ENCODE measurements at places on chromosomes 7 and 10.

- DNase-seq, result no peak
These were observed 66.9 kb downstream of the GALNT17 start for GRCh38 chr7:71198887-71199286.

GRCh38 chr7:101618207-101618839 is 10.8 kb downstream of the MYL10 start:
- DNase-seq, result no peak

GRCh38 chr7:130298544-130299326 is 5.8 kb downstream of the CPA4 start:
- DNase-seq, result no peak

GRCh38 chr7:24924375-24924774 is 55.6 kb downstream of the OSBPL3 start:
- no peak for DNase-seq

- DNase-seq, result peak; percentile 65
These were observed 464 bp downstream of the KIAA1217 start for GRCh38 chr10:24209432-24209771.

- DNase-seq, result peak; percentile 32
These were observed 179.0 kb downstream of the NOC3L start for GRCh38 chr10:94183666-94184264.

DNA sequence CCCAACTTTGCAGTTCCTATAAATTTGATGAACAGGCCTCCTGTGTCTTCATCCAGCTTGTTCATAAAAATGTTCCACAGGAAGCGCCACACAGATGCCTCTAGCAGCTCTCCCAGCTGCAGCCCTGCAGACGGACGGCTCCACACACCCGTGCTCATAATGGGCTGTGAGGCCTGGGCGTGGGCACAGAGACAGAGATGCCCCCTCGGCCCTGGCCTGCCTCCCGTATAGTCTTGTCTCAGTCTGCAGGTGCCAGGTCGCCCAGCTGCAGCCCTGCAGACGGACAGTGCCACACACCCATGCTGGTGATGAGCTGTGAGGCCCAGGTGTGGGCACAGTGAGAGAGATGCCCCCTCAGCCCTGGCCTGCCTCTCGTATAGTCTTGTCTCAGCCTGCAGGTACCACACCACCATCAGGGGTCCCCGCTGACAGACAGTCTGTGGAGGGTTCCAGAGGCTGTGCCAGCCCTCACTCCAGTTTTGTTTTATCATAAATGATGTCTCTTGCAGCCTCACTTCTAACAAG is 189.9 kb downstream of the TCERG1L start:
- no peak for DNase-seq

GRCh38 chr10:3397231-3397630 is 224.6 kb upstream of the PITRM1 start:
- no peak for DNase-seq

GRCh38 chr10:102645741-102646609 is 1.7 kb downstream of the TRIM8 start:
- DNase-seq, result peak; percentile 77

DNA sequence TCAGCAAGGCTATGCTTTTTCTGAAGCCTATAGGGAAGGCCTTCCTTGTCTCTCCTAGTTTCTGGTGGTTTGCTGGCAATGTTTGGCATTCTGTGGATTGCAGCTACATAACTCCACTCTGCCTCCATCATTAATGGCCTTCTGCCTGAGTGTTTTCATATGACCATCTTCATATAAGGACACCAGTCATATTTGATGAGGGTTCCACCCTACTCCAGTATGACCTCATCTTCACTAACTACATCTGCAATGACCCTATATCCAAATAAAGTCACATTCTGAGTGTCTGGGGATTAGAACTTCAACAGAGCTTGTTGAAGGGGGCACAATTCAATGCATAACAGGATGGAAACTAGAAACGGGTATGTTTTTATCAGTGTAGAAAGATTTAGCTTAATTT is 22.1 kb downstream of the CAV1 start:
- no peak for DNase-seq

DNA sequence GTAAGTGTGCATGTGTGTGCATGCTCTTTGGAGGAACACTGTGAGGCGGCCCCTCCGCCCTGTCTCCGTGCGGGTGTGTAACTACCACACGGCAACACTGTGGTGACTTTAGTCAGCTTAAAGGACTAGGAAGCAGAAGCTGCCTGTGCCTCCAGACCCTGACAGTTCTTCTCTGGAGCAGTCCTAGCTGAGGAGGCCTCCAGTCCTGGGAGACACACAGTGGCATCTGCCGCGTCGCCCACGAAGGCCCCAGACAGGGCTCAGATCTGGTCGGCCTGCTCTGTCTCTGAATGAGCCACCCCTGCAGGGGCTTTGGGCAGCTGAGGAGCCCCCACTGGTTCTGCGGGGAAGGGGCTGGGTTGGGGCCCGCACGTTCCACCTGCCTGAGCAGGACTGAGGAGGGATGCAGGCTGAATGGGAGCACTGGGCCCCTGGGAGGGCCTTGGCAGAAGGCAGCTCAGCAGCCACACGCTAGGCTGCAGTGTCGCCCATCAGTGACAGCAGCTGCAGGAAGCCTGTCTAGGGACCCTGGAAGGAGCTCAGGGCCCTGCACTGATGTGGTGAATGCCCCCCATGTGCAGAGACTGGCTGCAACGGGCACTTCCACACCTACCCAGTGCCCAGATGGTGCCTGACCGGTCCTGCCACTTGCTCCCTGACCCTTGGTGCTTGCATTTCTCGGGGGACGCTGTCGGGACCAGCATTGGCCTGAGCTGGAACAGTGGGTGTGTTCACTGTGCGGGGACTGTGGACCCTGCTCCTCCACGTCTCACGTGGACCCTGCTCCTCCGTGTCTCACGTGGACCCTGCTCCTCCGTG is 27.3 kb upstream of the KNDC1 start:
- no peak for DNase-seq
